ENCODE measurements at places on chromosomes 13 and 19.

GRCh38 chr13:29937841-29938240 is 87.4 kb upstream of the UBL3 start:
- no peaks in the 10 kb centered on the region for H3K4me1 ChIP-seq
- H3K27ac ChIP-seq: no peak overlapping the region

DNA sequence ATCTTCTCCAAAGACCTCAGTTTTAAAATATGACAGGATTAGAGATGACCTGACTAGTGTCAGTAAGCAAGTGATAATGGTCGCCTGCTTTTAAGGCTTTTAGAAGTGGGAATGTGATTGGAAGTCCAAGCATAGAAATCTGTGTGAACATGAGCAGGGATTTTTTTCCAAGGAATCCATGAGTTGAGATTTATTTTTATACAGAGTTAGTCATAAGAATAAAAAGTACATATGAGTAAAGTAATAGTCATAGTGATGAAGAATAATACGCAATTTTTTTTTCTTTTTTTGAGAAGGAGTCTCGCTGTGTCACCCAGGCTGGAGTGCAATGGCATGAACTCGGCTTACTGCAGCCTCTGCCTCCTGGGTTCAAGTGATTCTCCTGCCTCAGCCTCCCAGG is 1.6 kb downstream of the ZNF546 start:
- peaks cover 5% of the 10 kb centered on the region for H3K4me1 ChIP-seq
- no peak for DNase-seq
- no peak overlapping the region for H3K4me3 ChIP-seq
- H3K27me3 ChIP-seq: no peaks in the 10 kb centered on the region
- H3K27ac ChIP-seq: no peak overlapping the region
- peaks cover 12% of the 10 kb centered on the region for H3K36me3 ChIP-seq

DNA sequence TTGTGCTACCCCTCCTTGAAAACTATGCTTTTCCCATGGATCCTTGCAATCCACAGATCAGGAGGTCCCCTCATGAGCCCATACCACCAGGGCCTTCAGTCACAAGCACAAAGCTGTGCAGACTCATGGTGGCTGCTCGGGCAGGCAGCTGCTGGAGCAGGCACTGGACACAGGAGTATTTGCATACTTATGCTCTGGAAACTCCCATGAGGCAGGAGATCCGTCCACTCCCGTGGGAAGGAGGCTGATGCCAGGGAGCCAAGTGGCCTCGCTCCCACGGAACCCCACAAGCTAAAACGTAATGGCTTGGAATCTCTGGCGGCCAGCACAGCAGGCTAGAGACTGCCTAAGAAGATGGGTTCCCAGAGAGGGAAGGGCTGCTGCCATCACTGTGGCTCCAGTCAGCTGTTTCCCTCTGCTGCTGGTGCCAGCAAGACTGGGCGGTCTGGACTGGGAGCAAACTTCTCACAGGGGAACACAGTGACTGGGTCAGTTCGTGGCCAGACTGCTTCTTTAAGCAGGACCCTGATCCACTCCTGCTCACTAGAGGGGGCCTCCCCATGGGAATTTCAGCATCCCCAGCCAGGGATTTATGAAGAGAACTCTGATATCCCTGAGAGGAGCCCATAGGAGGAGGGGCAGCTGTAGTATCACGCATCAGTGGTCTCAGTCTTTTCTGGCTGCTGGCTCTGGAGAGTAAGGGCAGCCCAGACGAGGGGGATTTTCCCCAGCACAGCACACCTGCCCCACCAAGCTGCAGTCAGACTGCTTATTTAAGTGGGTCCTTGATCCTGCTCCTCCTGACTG is 370.3 kb upstream of the ATXN8OS start:
- DNase-seq: no peak
- H3K36me3 ChIP-seq: no peaks in the 10 kb centered on the region
- no peaks in the 10 kb centered on the region for H3K4me1 ChIP-seq
- no peak overlapping the region for H3K4me3 ChIP-seq
- H3K27ac ChIP-seq: no peak overlapping the region
- no peaks in the 10 kb centered on the region for H3K27me3 ChIP-seq

DNA sequence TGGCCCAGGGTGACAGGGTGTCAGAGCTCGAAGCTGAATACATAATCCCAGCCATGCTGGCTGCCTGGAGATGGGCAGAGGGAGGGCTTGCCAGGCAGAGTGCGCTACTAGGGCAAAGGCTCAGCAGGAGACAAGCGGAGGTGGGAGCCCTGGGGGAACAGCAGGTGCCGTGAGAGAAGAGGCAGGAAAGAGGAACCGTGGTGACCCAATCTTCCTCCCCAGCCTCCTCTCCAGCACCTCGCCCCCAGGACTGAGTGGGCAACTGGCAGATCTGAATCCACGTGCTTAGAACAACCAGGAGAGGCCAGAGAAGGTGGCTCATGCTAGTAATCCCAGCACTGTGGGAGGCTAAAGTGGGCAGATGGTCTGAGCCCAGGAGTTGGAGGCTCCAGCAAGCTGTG is 11.0 kb upstream of the CCL25 start:
- no peaks in the 10 kb centered on the region for H3K36me3 ChIP-seq
- DNase-seq: no peak
- no peaks in the 10 kb centered on the region for H3K4me1 ChIP-seq
- no peak overlapping the region for H3K27ac ChIP-seq

GRCh38 chr13:69194130-69194529 is 913.5 kb upstream of the ATXN8OS start:
- no peak overlapping the region for H3K27ac ChIP-seq
- no peak overlapping the region for H3K4me3 ChIP-seq
- no peaks in the 10 kb centered on the region for H3K4me1 ChIP-seq
- DNase-seq: no peak
- no peaks in the 10 kb centered on the region for H3K36me3 ChIP-seq

DNA sequence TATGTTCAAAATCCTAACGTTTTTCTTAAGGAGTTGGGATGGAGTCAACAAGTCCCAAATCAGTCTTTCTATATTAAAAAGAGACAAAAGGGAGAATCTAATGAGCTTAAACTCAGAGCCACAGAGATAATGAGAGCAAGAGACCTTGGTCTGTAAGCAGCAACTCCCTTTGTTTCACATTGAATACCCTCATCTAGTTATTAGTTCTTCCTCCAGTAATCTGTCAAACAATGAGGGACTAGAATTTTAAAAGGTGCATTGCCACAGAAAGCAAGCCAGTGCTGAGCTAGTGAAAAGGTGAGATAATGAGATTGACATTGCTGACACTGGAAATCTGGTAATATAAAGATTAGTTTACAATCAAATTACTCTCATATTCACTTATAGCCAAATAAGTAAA is 718.6 kb downstream of the DACH1 start:
- DNase-seq: no peak
- no peaks in the 10 kb centered on the region for H3K27me3 ChIP-seq
- no peak overlapping the region for H3K27ac ChIP-seq
- no peaks in the 10 kb centered on the region for H3K4me1 ChIP-seq
- H3K36me3 ChIP-seq: no peaks in the 10 kb centered on the region

GRCh38 chr19:3028305-3029064 is 595 bp downstream of the TLE2 start:
- H3K27me3 ChIP-seq: no peaks in the 10 kb centered on the region
- peaks cover 9% of the 10 kb centered on the region for H3K4me1 ChIP-seq
- no peak for DNase-seq
- no peaks in the 10 kb centered on the region for H3K36me3 ChIP-seq
- peak overlapping the region; percentile 69 for H3K4me3 ChIP-seq

DNA sequence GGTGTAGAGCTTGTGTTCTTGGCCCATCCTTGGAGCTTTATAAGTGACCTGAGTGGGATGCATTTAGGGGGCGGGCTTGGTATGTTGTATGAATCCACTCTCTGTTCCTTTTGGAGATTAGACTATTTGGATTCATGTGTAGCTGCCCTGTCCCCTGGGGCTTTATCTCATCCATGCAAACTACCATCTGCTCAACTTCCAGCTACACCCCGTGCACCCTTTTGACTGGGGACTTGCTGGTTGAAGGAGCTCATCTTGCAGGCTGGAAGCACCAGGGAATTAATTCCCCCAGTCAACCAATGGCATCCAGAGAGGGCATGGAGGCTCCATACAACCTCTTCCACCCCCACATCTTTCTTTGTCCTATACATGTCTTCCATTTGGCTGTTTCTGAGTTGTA is 6.1 kb downstream of the CLEC4M start:
- H3K27ac ChIP-seq: no peak overlapping the region
- no peak overlapping the region for H3K4me3 ChIP-seq

GRCh38 chr19:30263830-30264381 is 108.3 kb upstream of the ZNF536 start:
- H3K4me3 ChIP-seq: peak overlapping the region; percentile 15
- no peaks in the 10 kb centered on the region for H3K27me3 ChIP-seq
- H3K27ac ChIP-seq: no peak overlapping the region
- H3K4me1 ChIP-seq: no peaks in the 10 kb centered on the region
- H3K36me3 ChIP-seq: no peaks in the 10 kb centered on the region

GRCh38 chr13:80408270-80408669 is 67.3 kb upstream of the SPRY2 start:
- no peak overlapping the region for H3K27ac ChIP-seq
- H3K4me1 ChIP-seq: no peaks in the 10 kb centered on the region
- DNase-seq: no peak
- no peak overlapping the region for H3K4me3 ChIP-seq
- no peaks in the 10 kb centered on the region for H3K36me3 ChIP-seq
- no peaks in the 10 kb centered on the region for H3K27me3 ChIP-seq

DNA sequence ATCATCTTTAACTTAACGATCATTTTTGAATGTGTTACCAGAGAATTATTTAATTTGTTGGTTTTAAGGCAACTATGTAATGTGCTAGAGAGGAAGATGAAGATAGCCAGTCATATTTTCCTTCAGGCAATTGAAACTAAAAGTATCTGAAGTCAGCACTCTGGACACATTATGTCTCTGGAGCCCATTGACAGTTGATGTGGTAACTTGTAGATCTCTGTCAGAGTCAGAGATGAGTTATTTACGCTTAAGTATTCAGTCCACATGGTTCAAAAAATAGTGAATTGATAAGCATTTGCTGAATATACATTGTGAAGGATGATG is 2.1 kb downstream of the ZMYM2 start:
- peak overlapping the region; percentile 98 for H3K27ac ChIP-seq
- no peak for DNase-seq
- H3K36me3 ChIP-seq: no peaks in the 10 kb centered on the region
- H3K27me3 ChIP-seq: no peaks in the 10 kb centered on the region

DNA sequence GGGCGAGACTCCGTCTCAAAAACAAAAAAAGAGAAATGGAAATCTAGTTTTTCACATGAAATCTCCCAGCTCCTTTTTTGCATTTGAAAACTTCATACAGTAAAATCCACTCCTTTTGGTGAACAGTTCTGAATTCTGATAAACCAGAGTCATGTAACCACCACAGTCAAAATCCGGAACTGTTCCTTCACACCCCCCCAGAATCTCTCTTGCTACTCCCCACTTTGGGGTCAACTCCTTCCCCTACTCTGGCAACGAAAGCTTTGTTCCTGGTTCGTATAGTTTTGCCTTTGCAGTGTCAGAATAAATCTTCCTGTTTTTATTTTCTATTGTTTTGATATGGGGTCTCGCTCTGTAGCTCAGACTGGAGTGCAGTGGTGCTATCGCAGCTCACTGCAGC is 23.7 kb downstream of the RCN3 start:
- H3K4me3 ChIP-seq: no peak overlapping the region
- peaks cover 15% of the 10 kb centered on the region for H3K4me1 ChIP-seq
- no peaks in the 10 kb centered on the region for H3K27me3 ChIP-seq
- no peak overlapping the region for H3K27ac ChIP-seq

DNA sequence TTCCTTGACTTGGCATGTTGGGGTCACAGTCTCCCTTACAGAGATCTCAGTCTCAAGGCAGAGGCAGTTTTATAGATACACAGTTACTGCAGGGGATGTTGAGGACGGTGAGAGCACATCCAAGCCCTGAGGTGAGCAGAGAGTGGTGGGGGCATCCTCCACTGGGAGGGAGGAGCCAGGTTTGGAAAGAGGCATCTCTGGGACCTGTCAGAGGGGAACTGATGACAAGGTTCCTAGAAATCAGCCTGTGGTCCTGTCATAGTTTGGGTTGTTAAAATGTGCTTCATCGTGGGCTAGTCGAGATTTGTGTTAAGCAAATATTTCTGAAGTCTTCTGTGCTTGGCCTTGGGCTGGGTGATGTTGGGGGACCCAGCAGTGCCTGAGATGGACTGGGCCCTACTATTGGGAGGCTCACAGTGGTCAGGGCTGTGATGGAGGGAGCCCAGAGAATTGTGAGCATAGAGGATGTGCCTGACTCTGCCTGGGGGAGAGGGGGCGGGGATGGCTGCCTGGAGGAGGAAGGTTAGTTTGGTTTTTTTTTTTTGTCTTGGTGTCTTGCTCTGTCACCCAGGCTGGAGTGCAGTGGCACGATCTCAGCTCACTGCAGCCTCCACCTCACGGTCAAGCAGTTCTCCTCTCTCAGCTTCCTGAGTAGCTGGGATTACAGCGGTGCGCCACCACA is 3.9 kb downstream of the SUPT5H start:
- DNase-seq: no peak
- H3K27me3 ChIP-seq: no peaks in the 10 kb centered on the region
- H3K4me1 ChIP-seq: peaks cover 67% of the 10 kb centered on the region

DNA sequence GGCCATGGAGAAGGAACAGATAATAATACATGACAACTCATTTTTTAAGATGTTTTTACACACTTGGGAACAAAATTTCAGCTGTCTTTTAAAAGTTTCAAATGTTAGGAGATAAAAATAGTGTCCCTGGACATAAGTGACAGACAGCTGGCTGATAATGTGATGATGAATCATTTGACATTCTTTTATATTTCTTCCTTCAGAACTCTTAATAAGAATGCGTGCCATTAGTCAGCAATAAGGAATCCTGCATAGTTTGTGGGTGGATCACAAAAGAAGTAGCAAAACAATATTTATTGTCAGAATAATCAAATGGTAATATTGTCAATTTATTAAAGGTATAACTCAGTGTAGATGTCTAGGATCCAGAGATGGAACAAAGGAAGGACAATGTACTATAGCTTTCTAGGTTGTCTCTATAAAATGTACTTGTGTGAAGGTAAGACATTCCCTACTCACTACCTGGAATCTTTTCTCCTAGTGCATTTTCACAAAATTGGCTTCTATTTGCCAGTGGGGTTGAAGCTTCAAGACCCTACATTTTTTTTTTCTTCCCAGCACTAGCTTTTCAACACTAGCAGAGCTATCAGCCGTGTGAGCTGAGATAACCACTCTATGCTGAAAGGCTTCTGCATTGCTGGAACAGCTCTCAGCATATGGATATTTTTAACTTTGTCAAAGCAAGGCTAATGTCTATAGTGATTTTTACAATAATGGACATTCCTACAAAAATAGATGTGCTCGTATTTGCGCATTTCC is 175.6 kb upstream of the SLITRK6 start:
- H3K27me3 ChIP-seq: no peaks in the 10 kb centered on the region
- no peaks in the 10 kb centered on the region for H3K4me1 ChIP-seq
- no peaks in the 10 kb centered on the region for H3K36me3 ChIP-seq

DNA sequence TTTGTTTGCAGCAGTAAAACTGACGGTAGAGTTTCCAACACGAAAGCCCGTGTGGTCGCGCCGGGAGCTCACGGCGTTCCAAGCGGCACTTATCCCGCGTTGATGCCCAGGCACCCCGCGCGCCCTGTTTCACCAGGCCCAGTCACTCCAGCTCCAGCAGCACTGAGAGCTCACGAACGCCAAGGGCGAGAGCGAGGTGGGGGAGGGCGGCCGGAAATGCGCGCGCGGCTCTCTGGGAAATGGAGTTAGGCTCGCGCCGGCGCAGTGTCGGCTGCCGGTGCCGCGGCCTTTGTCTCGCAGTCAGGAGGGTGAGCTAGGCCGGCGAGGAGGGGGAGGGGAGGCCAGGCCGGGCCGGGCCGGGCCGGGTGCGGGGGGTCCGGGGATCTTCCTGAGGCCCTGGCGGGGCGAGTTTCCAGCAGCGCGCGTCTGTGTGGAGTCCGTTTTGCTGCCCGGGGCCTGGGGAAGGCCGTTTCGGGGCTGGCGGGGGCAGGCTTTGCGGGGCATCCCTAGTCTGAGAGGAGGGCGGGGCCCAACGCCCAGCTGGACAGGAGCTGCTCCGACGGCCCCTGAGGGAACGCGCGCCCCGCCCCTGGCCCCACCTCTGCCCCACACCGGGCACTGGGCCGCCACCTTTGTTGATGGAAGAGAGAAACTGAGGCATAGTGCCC is at the start of gene ZNF135:
Gene ZNF135, plus strand, starts transcription at position 280 of the 668 bp plus-strand sequence. CDS start 721 bp downstream, outside the sequence.
- peak within 1 kb of the TSS; percentile 90 for H3K27ac ChIP-seq
- no peaks in the 10 kb centered on the region for H3K27me3 ChIP-seq

Data from esophagus squamous epithelium (tissue), 5 donors.